Activated T-helper 1 cell treated with anti-CD3 and anti-CD28 coated beads, Interleukin-12 subunit alpha, Interleukin-12 subunit beta, Interleukin-2, Interleukin-4 antibody, amounts not matched to agents 30 ng/mL and 10 ng/mL and 1 ng/mL, durations not matched to agents 14 hours and 24 hours and 36 hours (primary cell): ENCODE measurements at places on chromosomes 1 and 21. TPM values are rescaled to one million over a fixed set of nuclear protein-coding genes. Genes with fewer than 3 reads are reported as not detected.
A peak's percentile ranks its signal among the peaks of the same experiment; 100 is the strongest.

DNA sequence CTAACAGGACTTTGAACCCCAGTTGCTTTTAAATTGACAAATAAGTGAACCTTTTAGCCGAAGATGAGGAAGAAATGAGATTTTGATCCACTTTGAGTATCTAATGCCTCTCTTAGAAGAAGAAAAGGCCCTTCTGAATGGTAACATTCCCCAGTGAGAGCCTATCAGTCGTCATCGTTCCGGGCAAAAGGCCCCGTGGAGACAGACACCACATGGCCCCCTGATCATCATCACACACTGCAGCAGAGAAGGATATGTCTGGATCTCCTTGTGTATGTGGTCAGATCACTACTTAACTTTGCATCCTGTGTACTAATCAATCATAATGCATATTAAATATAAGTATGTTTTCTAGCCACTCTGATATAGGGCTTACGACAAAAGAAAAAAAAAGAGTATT lies 87.3 kb upstream of the SMYD2 start:
- H3K4me1 ChIP-seq, result no peaks in the 10 kb centered on the region
- peaks cover 17% of the 10 kb centered on the region for H3K27me3 ChIP-seq
- no peak for DNase-seq
- no peak overlapping the region for H3K4me3 ChIP-seq
- H3K27ac ChIP-seq, result no peak overlapping the region
- no peaks in the 10 kb centered on the region for H3K36me3 ChIP-seq

GRCh38 chr1:245041058-245041698 lies 113.6 kb upstream of the KIF26B start:
- H3K36me3 ChIP-seq, result no peaks in the 10 kb centered on the region
- no peaks in the 10 kb centered on the region for H3K27me3 ChIP-seq
- peaks cover 3% of the 10 kb centered on the region for H3K4me1 ChIP-seq
- H3K27ac ChIP-seq, result no peak overlapping the region
- no peak for DNase-seq
- no peak overlapping the region for H3K4me3 ChIP-seq

DNA sequence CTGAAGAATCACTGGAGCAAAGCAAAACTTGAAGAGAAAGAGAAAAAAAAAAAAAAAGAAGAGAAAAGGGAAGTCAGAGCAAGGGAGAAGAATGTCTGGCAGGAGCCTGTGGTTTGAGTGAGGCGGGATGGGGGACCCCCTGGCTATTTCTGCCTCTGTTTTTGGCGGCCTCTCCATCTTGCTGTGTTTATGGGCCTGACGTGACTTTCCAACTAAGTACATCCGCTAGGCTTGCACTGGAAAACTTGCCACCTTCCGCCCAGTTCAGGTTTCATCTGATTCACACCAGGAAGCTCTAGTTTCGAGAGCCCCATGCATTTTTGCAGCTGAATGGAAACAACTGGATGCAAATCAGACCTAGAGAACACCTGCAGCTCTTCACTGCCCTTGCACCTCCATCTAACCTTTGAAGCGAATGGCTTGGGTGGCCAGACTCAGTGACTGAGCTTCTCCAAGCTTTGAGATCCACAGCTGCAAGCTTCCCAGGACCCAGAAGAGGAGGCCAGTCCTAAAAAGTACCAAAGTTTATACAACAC lies 28.0 kb downstream of the TBX15 start:
- H3K4me3 ChIP-seq, result no peak overlapping the region
- no peak for DNase-seq
- H3K27me3 ChIP-seq, result no peaks in the 10 kb centered on the region
- H3K27ac ChIP-seq, result no peak overlapping the region
- no peaks in the 10 kb centered on the region for H3K4me1 ChIP-seq

- DNase-seq, result no peak
- H3K27me3 ChIP-seq, result peaks cover 19% of the 10 kb centered on the region
- H3K27ac ChIP-seq, result no peak overlapping the region
- no peaks in the 10 kb centered on the region for H3K36me3 ChIP-seq
- H3K4me1 ChIP-seq, result no peaks in the 10 kb centered on the region
Observed at GRCh38 chr1:207510444-207510843, 14.5 kb downstream of the CR1 start.

- DNase-seq, result no peak
- no peak overlapping the region for H3K4me3 ChIP-seq
- no peak overlapping the region for H3K27ac ChIP-seq
- no peaks in the 10 kb centered on the region for H3K27me3 ChIP-seq
- no peaks in the 10 kb centered on the region for H3K36me3 ChIP-seq
- peaks cover 7% of the 10 kb centered on the region for H3K4me1 ChIP-seq
Observed at GRCh38 chr1:33867684-33868083, 3.8 kb downstream of the HMGB4 start.

- H3K27ac ChIP-seq, result no peak overlapping the region
- H3K4me3 ChIP-seq, result no peak overlapping the region
- no peak for DNase-seq
Observed at GRCh38 chr1:160720356-160721085, 8.9 kb upstream of the CD48 start.

PRR9 gene
- not detected in 2 replicates for total RNA-seq

PSEN2 gene
- total RNA-seq, result 13.5 and 14.3 TPM in 2 replicates

MIS18A gene
- 26.8 and 27.5 TPM in 2 replicates for total RNA-seq

DNA sequence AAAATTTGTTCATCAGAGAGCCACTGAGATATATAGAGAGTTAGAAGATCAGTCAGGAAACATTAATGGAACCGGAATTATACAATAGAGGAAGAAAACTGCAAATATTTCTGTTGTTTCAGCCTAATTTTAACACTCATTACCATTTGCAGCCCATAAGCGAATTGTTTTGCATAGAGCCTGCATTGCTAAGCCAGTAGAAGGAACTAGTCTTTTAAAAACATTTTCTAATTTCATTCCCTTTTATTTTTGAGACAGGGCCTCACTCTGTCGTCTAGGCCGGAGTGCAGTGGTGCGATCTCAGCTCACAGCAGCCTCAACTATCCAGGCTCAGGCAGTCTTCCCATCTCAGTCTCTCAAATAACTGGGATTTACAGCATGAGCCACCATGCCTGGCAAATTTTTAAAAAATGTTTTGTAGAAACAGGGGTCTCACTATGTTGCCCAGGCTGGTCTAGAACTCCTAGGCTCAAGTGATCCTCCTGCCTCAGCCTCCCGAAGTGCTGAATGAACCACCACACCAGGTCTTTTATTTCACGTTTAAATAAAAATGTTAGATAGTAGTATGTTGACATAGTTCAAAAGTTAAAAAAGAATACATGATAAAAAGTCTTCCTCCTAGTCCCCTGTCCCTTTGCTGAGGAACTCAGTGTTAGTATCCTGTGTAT lies 25.3 kb downstream of the MPZL1 start:
- H3K36me3 ChIP-seq, result peaks cover 4% of the 10 kb centered on the region
- no peak for DNase-seq
- H3K4me1 ChIP-seq, result peaks cover 29% of the 10 kb centered on the region
- H3K27ac ChIP-seq, result no peak overlapping the region

- no peak overlapping the region for H3K4me3 ChIP-seq
- peak overlapping the region; percentile 57 for H3K27ac ChIP-seq
- no peak for DNase-seq
- peaks cover 2% of the 10 kb centered on the region for H3K36me3 ChIP-seq
- no peaks in the 10 kb centered on the region for H3K27me3 ChIP-seq
- H3K4me1 ChIP-seq, result peaks cover 51% of the 10 kb centered on the region
Observed at GRCh38 chr1:169601096-169601881, 15.0 kb upstream of the F5 start.

- no peak overlapping the region for H3K27ac ChIP-seq
- no peak for DNase-seq
- H3K36me3 ChIP-seq, result peaks cover 4% of the 10 kb centered on the region
Observed at GRCh38 chr1:184296466-184297243, 90.2 kb upstream of the C1orf21 start.

- no peaks in the 10 kb centered on the region for H3K27me3 ChIP-seq
- no peak for DNase-seq
- H3K27ac ChIP-seq, result no peak overlapping the region
- no peaks in the 10 kb centered on the region for H3K36me3 ChIP-seq
Observed at GRCh38 chr1:7405844-7406500, 365.1 kb upstream of the VAMP3 start.

DNA sequence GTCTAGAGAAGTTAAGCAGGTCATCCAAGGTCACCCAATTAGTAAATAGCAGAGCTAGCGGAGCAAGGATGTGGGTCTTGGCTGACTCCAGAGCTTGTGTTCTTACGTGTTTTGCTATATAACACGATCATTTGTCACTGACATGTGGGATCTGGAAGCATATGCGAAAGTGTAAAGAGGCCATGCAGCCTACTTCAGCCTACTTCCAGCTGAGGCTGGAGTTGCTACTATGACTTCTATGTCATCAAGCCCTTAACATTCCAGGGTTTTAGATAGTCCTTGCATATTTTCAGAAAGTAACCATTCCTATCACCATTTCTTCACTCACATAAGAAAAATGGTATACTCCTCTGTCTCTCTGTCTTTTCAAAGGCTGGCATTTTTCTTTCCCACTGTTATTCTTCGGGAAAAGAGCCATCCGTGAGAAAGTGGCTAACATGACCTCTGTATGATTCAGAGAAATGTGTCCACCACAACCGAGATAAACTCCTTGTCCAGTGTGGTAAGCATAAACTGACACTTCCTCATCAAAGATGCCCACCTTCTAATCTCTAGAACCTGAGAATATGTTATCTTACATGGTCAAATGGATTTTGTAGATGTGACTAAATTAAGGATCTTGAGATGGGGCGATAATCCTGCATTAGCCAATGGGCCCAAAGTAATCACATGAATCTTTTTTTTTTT lies 24.0 kb upstream of the ABL2 start:
- H3K27me3 ChIP-seq, result no peaks in the 10 kb centered on the region
- no peaks in the 10 kb centered on the region for H3K36me3 ChIP-seq
- no peak overlapping the region for H3K27ac ChIP-seq
- DNase-seq, result no peak
- H3K4me3 ChIP-seq, result no peak overlapping the region

GRCh38 chr1:230187290-230187689 lies 120.3 kb downstream of the GALNT2 start:
- DNase-seq, result no peak
- H3K27ac ChIP-seq, result peak overlapping the region; percentile 55
- H3K27me3 ChIP-seq, result no peaks in the 10 kb centered on the region
- peaks cover 25% of the 10 kb centered on the region for H3K36me3 ChIP-seq

- no peaks in the 10 kb centered on the region for H3K4me1 ChIP-seq
- DNase-seq, result no peak
- no peak overlapping the region for H3K27ac ChIP-seq
Observed at GRCh38 chr1:185853739-185854138, 119.5 kb downstream of the HMCN1 start.

RGSL1 gene
- total RNA-seq, result not detected in 2 replicates

GRCh38 chr1:235266325-235266724 lies 61.7 kb downstream of the ARID4B start:
- no peak overlapping the region for H3K4me3 ChIP-seq
- peaks cover 39% of the 10 kb centered on the region for H3K4me1 ChIP-seq
- no peak overlapping the region for H3K27ac ChIP-seq
- no peaks in the 10 kb centered on the region for H3K27me3 ChIP-seq
- DNase-seq, result no peak
- no peaks in the 10 kb centered on the region for H3K36me3 ChIP-seq

CD34 gene
- not detected in 2 replicates for total RNA-seq

NECTIN4 gene
- not detected in 2 replicates for total RNA-seq

RGS13 gene
- total RNA-seq, result not detected in 2 replicates

GRCh38 chr21:16418226-16418625 lies 688.4 kb downstream of the USP25 start:
- H3K27me3 ChIP-seq, result no peaks in the 10 kb centered on the region
- H3K27ac ChIP-seq, result no peak overlapping the region
- H3K4me1 ChIP-seq, result no peaks in the 10 kb centered on the region
- H3K36me3 ChIP-seq, result no peaks in the 10 kb centered on the region

DNA sequence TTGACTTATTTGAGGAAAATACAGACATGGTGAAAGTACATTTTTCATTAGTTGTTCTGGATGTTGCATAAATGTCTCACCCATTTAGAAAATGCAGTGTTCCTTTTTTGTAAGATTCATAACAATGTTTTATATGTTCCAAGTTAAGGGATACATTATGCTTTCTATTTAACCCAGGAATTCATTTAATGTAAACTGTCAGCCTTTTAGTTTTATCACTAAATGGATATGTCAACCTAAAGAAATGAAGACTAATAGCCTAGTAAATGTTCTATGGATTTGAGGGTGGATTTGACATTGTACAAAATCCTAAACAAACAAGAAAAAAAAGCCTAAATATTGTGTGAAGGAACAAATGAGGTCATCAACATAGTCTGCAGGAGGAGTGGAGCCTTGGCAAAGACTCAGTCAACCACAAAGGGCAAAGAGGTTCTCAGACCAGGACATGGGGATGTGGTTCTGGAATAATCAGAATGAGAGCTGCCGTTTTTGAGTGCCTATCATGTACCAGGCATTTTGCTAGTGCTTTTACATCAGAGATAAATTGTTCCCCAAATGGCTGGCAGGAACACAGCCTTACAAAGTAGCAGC lies 8.8 kb upstream of the INSL5 start:
- H3K36me3 ChIP-seq, result no peaks in the 10 kb centered on the region
- DNase-seq, result no peak
- no peak overlapping the region for H3K27ac ChIP-seq
- H3K27me3 ChIP-seq, result peaks cover 4% of the 10 kb centered on the region
- no peaks in the 10 kb centered on the region for H3K4me1 ChIP-seq

LRRC38 gene
- not detected in 2 replicates for total RNA-seq

CAMK1G gene
- 0.07 and 0.62 TPM in 2 replicates for total RNA-seq

DNA sequence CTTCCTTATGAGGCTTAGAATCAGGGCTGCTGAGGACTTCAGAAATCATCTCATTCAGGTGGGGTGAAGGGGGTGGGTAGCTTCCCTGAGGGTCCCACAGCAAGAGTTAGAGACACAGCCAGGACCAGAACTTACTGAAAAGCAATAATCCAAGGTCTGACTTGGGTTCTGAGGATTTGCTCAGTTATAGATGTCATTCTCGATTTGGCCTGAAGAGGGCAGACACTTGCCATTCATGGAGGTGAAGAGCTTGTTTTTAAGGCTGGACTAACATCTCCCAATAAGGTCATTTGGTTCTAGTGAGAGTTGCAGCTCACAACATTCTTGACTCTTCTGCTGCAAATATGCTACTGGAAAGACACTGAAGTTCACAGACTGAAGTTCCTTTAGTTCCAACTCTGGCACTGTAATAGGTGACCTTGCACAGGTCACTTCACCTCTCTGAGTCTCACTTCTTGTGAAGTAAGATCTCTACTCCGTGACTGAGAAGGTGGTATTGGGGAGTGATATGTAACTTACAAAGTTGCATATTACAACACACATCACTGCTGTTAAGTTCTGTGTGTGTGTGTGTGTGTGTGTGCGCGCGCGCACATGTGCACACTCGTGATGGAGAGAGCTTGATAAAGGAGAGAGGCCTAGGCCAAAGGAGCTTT lies 69.8 kb upstream of the DIRAS3 start:
- H3K36me3 ChIP-seq, result no peaks in the 10 kb centered on the region
- peaks cover 5% of the 10 kb centered on the region for H3K4me1 ChIP-seq

THAP3 gene
- 22.2 and 23.5 TPM in 2 replicates for total RNA-seq

LAMC1 gene
- total RNA-seq, result 0.44 and 0.49 TPM in 2 replicates
